KBM-7 (cell line): ENCODE measurements at places on chromosomes 16 and 17.

DNA sequence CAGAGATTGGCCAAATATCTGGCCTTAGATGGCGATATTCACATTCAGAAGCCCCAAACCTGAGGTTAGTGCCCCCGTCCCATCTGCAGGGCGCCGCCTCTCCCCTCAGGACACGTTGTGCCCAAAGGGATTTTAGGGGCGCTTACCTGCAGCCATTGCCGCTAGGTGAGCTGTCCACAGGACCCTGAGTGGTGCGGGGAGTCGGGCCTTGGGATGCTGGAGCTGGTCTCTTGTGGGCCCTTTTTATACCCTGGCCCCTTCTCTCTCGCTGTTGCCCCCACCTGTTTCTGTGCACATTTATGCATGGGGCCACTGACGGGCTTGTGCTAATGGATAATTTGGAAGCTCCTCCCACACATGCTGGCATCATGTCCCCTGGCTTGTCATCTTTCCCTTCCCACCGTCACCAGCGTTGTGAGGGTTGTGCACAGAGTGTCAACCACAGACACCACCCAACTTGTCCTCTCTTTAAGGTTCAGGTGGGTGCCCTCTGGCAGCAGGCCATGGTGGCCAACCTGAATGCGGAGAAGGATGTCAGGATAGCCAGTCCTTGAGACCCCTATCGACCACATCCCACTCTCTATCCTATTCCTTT lies at the start of gene CSHL1:
CSHL1 (minus strand) TSS at position 218 of the 595 bp plus-strand sequence; CDS start at position 156, 62 bp downstream.
- no peak for DNase-seq

DNA sequence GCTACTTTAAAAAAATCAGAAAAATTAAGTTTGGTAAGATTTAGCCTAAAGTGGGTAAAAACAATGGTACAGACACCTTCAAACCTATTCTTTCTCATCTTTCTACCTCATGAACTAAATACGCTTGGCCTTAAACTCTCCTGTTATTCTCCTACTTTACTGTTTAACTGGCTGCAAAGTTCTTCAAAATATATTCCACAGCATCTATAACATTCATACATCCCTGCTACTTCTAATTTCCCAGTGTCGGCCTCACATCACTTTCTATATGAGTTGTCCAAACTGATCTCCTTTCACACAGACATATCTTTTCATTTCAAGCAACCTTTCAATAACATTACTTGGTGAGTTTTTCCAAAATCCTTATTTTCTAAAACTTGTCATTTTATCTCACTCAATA lies 64.0 kb downstream of the MED13 start:
- DNase-seq = no peak

DNA sequence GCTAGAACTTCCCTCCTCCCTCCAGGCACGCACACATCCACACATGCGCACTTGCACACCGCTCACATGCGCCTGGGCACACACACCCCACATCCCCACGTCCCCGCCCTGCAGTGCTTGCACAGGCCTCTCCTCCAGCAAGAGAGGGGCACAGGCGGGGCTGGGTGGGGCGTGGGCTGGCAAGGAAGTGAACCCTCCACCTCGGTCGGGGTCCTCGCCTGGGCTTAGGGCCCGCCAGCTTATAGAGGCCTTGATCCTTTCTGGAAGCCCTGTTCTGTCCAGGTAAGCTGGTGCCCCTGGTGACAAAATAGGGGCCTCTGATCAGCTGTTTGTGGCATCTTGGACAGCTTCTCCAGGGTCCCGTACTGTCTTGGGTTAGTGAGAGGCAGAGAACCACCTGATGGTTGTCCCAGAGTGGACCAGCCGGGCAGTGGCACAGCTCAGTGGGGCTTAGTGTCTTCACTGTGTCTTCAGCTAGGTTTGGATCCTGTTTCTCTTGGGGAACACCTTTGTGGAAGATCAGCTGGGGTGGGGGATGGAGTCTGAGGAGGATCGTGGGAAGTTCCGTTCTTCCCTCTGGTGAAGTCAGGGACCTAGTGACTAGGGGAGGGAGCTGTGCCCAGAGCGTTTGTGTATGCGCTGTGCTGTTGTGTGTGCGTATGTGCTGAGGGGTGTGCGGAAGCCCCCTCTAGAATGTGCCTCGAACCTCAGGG lies 12.1 kb downstream of the TBX4 start:
- no peak for DNase-seq

GRCh38 chr16:268141-269053 lies 7.3 kb downstream of the RGS11 start:
- DNase-seq = no peak
